Right renal cortex interstitium (tissue), 3 donors: ENCODE measurements at places on chromosomes 2 and 18. TPM values are rescaled to one million over a fixed set of nuclear protein-coding genes. Genes with fewer than 3 reads are reported as not detected.

Gene MATN3
- polyA plus RNA-seq: 3.1 TPM

Gene ACMSD
- 43.0 TPM for polyA plus RNA-seq

Gene BIN1
- 84.5 TPM for polyA plus RNA-seq

Gene CPO
- 1.6 TPM for polyA plus RNA-seq

Gene HMSD
- polyA plus RNA-seq: 0.78 TPM

Gene STPG4
- polyA plus RNA-seq: not detected

DNA sequence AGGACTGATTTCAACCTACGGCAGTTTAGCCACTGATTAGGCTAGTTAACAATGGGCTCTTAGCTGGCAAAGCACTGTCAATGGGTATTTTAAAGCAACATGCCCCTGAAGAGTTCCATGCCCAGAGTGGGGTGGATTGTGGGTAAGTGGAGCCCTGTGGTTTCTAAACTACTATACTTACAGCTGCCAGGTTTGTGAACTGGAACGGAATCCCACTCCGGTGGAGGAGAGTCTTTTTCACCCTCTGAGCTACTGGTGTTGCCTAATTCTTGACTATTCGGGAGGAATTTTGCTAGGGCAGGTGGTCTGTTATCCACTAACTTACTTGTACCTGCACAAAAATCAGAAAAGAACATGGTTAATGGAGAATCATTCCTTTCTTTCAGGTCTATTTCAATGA, 52.6 kb downstream of the ZAP70 start:
- no peak for DNase-seq

DNA sequence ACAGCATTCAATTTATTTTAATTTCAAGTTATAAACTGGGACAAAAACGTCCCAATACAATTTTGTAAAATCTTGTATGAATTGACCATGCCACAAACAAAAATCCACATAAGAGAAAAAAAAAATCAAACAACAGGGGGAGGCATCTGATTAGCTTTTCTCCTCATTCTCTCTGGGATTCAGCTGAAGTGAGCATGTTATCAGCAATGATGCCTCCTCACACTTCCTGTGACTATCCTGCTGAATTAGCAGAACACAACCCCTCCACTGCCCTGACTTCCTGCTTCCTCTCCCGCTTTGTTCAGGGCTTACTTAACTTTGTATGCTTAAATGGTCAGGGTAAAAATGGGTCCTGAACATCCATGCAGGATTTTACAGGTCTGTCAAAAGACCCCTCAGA, 132.2 kb upstream of the ITGB6 start:
- DNase-seq: no peak

DNA sequence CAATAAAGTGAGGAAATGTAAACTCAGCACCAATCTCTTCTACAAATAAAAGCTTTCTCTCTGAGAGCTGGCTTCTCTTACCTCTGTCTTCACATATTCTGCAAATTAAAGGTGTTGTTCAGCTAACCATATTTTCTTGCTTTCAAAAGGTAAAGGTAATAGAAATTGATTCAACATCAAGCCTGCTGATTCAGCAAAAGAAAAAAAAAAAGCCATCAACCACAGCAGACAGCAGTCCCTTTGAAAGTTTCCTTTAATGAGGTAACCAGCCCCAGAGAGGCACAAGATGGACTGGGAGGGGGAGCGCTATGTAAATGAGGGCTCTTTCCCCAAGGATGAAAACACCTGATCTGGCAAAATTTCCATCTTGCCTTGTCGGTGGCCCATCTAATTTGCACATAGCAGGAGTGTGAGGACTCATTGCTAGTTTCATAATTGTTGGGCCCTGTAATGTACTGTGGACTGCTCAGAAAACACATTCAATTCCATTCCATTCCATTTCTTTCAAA, 154.9 kb upstream of the SOX11 start:
- no peak for DNase-seq

GRCh38 chr2:107740300-107740699, 86.4 kb upstream of the RGPD4 start:
- DNase-seq: no peak

- DNase-seq: no peak
Observed at GRCh38 chr2:60533101-60534051, 20.1 kb downstream of the BCL11A start.

- no peak for DNase-seq
Observed at GRCh38 chr2:46873604-46874068, 42.0 kb downstream of the MCFD2 start.

DNA sequence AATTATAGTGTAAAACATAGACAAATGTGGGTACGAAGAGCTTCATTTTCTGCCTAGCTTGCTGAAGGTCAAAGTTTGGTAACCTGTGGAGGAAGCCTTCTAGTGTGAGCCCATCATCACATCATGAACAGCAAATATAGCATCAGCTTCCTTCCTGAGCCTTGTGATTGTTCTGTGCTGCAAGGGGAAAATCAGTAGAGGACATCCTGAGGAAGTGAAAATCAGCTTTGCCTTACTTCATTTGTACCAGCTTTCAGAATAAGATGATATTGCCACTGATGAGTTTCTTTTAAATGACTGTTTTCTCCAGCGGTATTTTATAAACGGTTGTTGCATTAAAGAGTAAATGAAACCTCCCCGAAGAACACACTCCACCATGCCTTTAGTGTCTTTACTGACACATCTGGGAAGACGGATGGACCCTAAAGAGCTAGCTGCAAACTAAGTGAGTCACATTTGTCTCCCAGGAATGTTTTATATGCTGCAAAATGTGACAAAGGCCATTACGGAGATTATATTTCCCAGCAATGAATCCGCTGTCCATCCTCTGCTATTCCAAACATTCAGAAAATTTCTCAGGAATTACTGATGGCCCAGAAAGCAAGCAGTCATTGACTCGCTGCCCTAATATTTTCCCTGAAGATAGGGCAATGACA, 1272.8 kb downstream of the SUCLG1 start:
- DNase-seq: no peak

GRCh38 chr2:30105556-30105955, 41.3 kb upstream of the YPEL5 start:
- no peak for DNase-seq
